ENCODE measurements at places on chromosomes 5 and 9.
A peak's percentile ranks its signal among the peaks of the same experiment; 100 is the strongest.

- H3K4me1 ChIP-seq = no peaks in the 10 kb centered on the region
- DNase-seq = no peak
- no peak overlapping the region for H3K4me3 ChIP-seq
- H3K27ac ChIP-seq = no peak overlapping the region
Measured at GRCh38 chr5:354581-355378, 33.3 kb downstream of the AHRR start.

DNA sequence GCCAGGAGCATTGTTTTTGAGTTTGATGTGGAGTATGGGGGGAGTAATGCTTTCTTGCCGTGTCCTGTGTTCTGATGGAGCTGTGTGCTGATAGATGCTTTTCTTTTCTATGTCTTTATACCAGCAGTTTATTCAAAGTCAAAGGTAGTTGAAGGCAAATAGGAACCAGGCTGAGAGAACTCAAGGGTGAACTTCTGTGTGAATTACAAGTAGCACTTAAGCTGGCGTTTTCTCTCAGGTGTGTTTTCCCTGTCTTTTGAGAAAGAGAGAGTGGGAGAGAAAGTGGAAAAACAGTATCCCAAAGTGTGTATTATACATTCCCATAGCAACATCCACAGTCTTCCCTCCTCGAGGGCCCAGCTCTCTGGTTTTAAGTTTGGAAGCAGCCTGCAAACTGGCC is 1.5 kb downstream of the TNFAIP8 start:
- no peak overlapping the region for H3K27ac ChIP-seq
- DNase-seq = no peak
- H3K4me3 ChIP-seq = no peak overlapping the region
- H3K27me3 ChIP-seq = peaks cover 4% of the 10 kb centered on the region
- H3K36me3 ChIP-seq = no peaks in the 10 kb centered on the region

GRCh38 chr5:179278119-179278518 is 67.1 kb downstream of the ADAMTS2 start:
- no peak overlapping the region for H3K27ac ChIP-seq
- H3K4me3 ChIP-seq = no peak overlapping the region
- H3K27me3 ChIP-seq = no peaks in the 10 kb centered on the region
- no peak for DNase-seq

DNA sequence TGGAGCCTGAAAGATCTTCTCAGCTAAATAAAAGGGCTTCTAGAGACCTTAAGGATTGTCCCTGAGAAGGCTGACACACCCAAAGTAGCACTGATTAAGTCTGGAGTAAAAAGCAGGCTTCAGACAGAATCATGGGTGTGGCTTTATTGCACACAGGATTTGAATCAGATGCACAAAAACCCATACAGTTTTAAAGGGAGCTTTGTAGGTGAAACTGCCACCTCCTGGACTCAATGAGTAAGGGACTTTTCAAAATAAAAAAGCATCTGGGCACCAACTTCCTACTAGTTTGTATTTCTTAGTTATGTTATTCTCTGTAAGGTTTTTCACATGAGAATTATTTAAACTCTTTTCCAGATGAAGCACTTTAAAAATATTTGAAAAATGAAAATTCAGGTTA is 129.4 kb downstream of the EDIL3 start:
- no peak for DNase-seq
- H3K27me3 ChIP-seq = no peaks in the 10 kb centered on the region
- H3K27ac ChIP-seq = no peak overlapping the region
- H3K4me1 ChIP-seq = no peaks in the 10 kb centered on the region

DNA sequence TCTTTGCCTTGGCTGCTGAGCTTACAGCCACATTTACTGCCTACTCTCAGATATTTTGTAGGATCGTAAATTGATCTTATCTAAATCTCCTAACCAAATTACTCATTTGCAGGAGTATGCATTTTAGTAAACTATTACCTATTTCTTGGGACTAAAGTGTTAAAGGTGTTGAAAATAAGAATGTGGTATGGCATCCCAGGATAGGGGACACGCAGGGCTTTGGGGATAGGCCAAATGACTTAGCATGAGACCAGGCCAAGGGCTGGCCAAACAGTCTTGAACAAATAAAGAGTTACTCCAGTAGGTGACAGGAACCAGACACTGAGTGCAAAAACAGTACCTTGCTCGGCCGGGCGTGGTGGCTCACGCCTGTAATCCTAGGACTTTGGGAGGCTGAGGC is 25.1 kb downstream of the TBC1D2 start:
- no peaks in the 10 kb centered on the region for H3K27me3 ChIP-seq
- peaks cover 4% of the 10 kb centered on the region for H3K4me1 ChIP-seq
- no peak overlapping the region for H3K4me3 ChIP-seq
- H3K36me3 ChIP-seq = no peaks in the 10 kb centered on the region
- no peak for DNase-seq

DNA sequence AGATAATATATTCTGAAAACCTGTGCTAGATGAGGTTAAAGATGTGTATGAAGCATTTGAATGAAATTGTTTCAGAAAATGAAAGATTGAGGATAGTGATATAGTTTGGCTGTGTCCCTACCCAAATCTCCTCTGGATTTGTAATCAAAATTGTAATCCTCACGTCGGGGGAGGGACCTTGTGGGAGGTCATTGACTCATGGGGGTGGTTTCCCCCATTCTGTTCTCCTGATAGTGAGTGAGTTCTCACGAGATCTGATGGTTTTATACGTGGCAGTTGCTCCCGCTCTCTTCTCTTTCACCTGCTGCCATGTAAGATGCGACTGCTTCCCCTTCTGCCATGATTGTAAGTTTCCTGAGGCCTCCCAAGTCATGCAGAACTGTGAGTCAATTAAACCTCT is 2.0 kb upstream of the TEX48 start:
- no peaks in the 10 kb centered on the region for H3K36me3 ChIP-seq
- H3K27ac ChIP-seq = no peak overlapping the region
- no peak for DNase-seq
- no peaks in the 10 kb centered on the region for H3K4me1 ChIP-seq

- H3K27ac ChIP-seq = no peak overlapping the region
- H3K27me3 ChIP-seq = no peaks in the 10 kb centered on the region
- no peak overlapping the region for H3K4me3 ChIP-seq
- no peak for DNase-seq
Measured at GRCh38 chr9:75993434-75993833, 103.0 kb downstream of the PCSK5 start.

DNA sequence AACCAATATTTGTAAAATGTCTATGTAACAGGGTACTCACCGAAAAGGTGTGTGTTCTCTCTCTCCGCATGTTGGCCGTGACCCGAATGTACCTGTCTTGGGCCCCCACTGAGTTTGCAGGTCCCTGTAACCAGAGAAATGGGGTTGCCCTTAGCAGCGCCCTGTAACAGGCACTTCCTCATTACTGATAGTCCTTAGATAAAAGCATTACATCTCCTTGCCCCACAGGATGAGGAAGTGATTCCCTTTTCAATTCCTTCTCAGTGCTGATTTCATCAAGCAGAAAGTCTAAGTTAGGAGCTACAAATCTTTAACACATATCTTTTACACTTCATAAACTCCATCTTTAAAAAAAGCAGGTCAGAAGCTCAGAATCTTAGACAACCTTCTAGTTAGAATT is 15.2 kb upstream of the HMHB1 start:
- no peak overlapping the region for H3K4me3 ChIP-seq
- no peaks in the 10 kb centered on the region for H3K36me3 ChIP-seq
- H3K27me3 ChIP-seq = no peaks in the 10 kb centered on the region
- H3K4me1 ChIP-seq = no peaks in the 10 kb centered on the region
- no peak for DNase-seq
- H3K27ac ChIP-seq = no peak overlapping the region

DNA sequence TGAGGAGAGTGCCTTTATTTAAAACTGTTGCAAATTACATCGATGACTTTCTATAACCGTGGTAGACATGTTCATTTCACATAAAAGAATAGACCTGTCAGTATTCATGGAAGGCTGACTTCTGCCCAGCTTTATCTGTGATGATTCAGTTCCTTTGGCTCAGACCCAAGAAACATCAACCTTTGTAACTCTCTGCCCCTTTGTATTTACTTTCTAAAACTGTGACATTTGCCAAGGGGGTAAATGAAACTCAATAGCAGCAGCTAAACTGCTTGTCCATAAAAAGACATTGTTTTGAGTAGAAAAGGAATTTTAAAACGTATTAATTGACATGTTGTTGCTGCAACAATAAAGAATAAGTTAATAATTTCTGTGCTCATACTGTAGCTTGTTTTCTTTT is 137.8 kb upstream of the ANKH start:
- peak; percentile 84 for DNase-seq
- H3K27ac ChIP-seq = peak overlapping the region; percentile 68
- H3K36me3 ChIP-seq = no peaks in the 10 kb centered on the region
- H3K4me3 ChIP-seq = no peak overlapping the region

- no peaks in the 10 kb centered on the region for H3K27me3 ChIP-seq
- no peak overlapping the region for H3K4me3 ChIP-seq
- H3K36me3 ChIP-seq = no peaks in the 10 kb centered on the region
- no peak overlapping the region for H3K27ac ChIP-seq
Measured at GRCh38 chr9:116806075-116806474, 119.0 kb downstream of the TRIM32 start.

DNA sequence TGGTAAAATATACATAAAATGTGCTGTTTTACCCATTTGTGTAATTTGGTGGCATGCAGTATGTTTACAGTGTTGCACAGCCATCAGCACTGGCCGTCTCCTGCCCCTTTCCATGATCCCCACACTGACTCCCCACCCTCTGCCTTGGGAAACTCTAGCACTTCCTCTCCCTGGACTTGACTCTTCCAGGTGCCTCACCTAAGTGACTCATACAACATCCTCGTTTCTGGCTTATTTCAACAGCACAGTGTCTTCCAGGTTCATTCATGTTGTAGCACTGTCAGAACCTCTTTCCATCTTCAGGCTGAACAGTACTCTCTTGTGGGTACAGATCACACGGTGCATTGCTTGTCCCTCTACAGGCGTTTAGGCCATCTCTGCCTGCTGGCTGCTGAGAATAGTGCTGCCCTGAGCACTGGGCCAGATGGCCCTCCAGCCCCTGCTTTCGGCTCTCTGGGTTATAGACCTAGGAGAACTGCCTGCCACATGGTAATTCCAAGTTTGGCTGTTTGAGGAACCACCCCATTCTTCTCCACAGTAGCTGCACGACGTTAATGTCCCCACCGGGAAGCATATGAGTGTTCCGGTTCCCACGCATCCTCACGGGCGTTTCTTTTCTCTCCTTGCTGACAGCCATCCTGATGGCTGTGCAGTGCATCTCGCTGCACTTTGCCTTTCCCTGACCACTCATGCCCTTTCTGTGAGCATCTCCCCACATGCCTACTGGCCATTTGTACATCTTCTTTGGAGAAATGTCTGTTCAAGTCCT is 211.8 kb downstream of the FANCC start:
- no peaks in the 10 kb centered on the region for H3K4me1 ChIP-seq
- H3K27ac ChIP-seq = no peak overlapping the region
- no peak for DNase-seq
- H3K36me3 ChIP-seq = no peaks in the 10 kb centered on the region
- no peaks in the 10 kb centered on the region for H3K27me3 ChIP-seq
